ENCODE measurements at places on chromosomes 5 and 9. TPM values are rescaled to one million over a fixed set of nuclear protein-coding genes. Genes with fewer than 3 reads are reported as not detected.

- no peak for DNase-seq
- H3K36me3 ChIP-seq = no peaks in the 10 kb centered on the region
- no peaks in the 10 kb centered on the region for H3K27me3 ChIP-seq
Observed at GRCh38 chr9:91417602-91418214, 5.9 kb downstream of the NFIL3 start.

GRCh38 chr9:36560771-36561170 is 11.9 kb upstream of the MELK start:
- H3K36me3 ChIP-seq = no peaks in the 10 kb centered on the region
- no peaks in the 10 kb centered on the region for H3K4me1 ChIP-seq
- no peak for DNase-seq
- no peaks in the 10 kb centered on the region for H3K27me3 ChIP-seq
- H3K27ac ChIP-seq = no peak overlapping the region

DNA sequence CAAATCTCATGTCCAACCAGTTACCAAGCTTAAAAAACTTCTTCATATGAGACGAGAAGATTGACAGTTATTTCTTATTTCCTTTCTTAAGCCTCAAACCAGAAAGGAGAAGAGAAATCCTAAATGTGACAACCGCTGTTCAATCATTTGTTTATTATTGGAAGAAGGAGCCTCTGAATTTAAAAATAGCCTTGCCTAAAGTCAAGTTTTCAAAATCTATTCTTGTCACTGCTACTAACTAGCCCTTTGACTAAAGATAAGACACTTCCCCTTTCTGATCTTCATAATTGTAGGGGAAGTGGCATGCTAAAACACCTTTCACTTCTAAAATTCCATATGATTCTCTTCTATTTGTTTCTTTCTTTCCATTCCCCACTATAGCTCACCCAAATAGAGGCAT is 106.2 kb upstream of the EMB start:
- H3K36me3 ChIP-seq = no peaks in the 10 kb centered on the region
- H3K4me3 ChIP-seq = no peak overlapping the region
- no peaks in the 10 kb centered on the region for H3K4me1 ChIP-seq
- no peak for DNase-seq
- no peaks in the 10 kb centered on the region for H3K27me3 ChIP-seq

DNA sequence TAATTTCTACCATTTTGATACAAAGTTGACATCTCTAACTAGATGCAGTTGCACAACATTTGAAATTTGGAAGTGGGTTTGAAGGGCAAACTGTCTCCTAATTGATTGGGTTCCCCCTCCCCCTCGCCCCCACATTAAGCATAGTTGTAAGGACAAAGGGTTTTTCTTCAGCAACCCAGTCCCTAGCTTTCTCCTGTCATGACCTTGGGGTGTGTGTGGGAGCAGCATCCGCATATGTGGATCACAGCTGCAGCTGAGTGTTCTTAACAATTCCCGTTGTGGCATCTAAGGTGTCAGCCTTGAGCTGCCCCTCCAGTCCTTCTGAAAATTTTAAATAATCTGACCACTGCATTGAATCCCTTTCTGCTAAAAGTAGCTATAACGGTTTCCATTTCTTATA is 141.3 kb upstream of the CDH10 start:
- H3K4me1 ChIP-seq = no peaks in the 10 kb centered on the region
- H3K27me3 ChIP-seq = no peaks in the 10 kb centered on the region
- H3K36me3 ChIP-seq = no peaks in the 10 kb centered on the region
- H3K4me3 ChIP-seq = no peak overlapping the region
- no peak for DNase-seq
- H3K27ac ChIP-seq = no peak overlapping the region

GRCh38 chr9:7315746-7316145 is 483.8 kb downstream of the DMAC1 start:
- H3K27me3 ChIP-seq = no peaks in the 10 kb centered on the region
- peak; percentile 50 for DNase-seq
- H3K36me3 ChIP-seq = no peaks in the 10 kb centered on the region
- H3K27ac ChIP-seq = peak overlapping the region; percentile 96

GRCh38 chr5:75031366-75031765 is 21.0 kb downstream of the GCNT4 start:
- DNase-seq = no peak
- H3K4me1 ChIP-seq = no peaks in the 10 kb centered on the region
- H3K27me3 ChIP-seq = no peaks in the 10 kb centered on the region

GRCh38 chr5:40616781-40617180 is 62.9 kb upstream of the PTGER4 start:
- no peaks in the 10 kb centered on the region for H3K4me1 ChIP-seq
- H3K27me3 ChIP-seq = no peaks in the 10 kb centered on the region
- no peak overlapping the region for H3K4me3 ChIP-seq
- no peaks in the 10 kb centered on the region for H3K36me3 ChIP-seq
- no peak for DNase-seq
- H3K27ac ChIP-seq = no peak overlapping the region

DNA sequence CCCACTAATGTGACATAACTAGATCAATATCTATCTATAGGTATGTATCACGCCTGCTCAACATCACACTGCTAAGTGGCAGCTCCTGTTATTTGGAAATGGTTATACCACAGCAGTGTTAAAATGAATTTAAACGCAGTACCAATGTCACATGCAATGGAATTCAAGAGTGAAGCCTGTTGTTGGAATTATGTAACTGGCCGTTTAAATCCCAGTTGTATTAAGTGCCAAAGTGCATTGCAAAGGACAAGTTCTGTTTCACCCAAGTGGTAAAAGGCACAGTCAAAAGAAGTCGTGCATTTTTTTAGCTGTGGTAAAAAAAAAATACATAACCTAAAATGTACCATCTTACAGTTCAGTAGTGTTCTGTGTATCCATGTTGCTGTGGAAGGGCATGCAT is 4.3 kb downstream of the NTRK2 start:
- no peaks in the 10 kb centered on the region for H3K36me3 ChIP-seq
- no peaks in the 10 kb centered on the region for H3K27me3 ChIP-seq
- no peaks in the 10 kb centered on the region for H3K4me1 ChIP-seq
- no peak overlapping the region for H3K27ac ChIP-seq
- no peak for DNase-seq
- no peak overlapping the region for H3K4me3 ChIP-seq

- H3K4me1 ChIP-seq = no peaks in the 10 kb centered on the region
- no peaks in the 10 kb centered on the region for H3K27me3 ChIP-seq
- no peak overlapping the region for H3K4me3 ChIP-seq
- no peak for DNase-seq
- H3K27ac ChIP-seq = no peak overlapping the region
Observed at GRCh38 chr5:129065721-129066120, 28.8 kb upstream of the ISOC1 start.

The TXNDC8 gene
- total RNA-seq = not detected

The PRDM9 gene
- not detected for total RNA-seq

The ST8SIA4 gene
- 15.5 TPM for total RNA-seq
